ENCODE measurements at places on chromosomes 4 and X. TPM values are rescaled to one million over a fixed set of nuclear protein-coding genes. Genes with fewer than 3 reads are reported as not detected.

Gene MFAP3L
- polyA plus RNA-seq, result 2.9 TPM

Gene EGF
- polyA plus RNA-seq, result 0.11 TPM

DNA sequence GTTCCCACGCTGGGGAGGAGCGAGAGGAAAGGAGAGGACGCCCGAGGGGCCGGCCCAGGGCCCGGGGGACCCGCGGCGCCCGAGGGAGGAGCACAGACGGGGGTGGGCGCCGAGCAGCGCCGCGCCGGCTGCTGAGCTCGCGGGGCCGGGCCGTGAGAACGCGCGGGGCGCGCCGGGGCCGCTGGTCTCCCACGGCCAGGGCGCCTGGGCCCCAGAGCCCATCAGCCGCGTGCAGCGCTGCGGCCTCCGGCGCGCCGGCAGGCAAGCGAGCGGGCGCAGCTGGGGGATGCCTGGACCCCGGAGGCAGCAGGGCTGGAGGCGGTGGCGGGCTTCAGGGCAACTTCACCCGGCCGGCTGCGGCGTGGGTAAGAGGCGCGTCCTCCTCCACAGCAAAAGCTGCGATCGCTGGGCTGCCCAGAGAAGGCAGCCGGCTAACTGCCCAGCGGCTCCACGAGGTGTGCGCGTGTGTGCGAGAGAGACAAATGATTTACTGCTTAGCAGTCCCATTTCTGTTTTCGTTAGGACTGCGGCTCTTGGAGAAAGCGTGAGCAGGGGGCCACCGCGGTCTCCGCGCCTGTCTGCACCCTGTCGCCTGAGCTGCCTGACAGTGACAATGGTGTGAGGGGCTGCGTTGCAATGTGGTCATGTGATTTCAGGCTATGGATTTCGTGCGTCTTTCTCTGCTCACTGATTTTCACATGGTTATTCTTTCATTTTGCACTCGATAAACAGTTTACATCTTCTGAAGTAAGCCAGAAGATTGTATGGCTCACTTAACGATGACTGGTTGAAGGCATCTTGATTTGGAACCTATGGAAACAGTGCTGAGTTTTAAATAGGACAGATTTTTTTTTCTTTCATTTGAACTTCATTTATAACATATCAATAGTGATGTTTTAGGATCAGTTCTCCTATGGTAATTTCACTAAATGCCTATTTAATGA, 1.2 kb downstream of the GUCY1A1 start:
- H3K27me3 ChIP-seq, result peaks cover 3% of the 10 kb centered on the region
- H3K4me3 ChIP-seq, result peak overlapping the region; percentile 94
- H3K27ac ChIP-seq, result peak overlapping the region; percentile 85
- no peaks in the 10 kb centered on the region for H3K36me3 ChIP-seq
- DNase-seq, result peak; percentile 62
- H3K4me1 ChIP-seq, result peaks cover 16% of the 10 kb centered on the region

DNA sequence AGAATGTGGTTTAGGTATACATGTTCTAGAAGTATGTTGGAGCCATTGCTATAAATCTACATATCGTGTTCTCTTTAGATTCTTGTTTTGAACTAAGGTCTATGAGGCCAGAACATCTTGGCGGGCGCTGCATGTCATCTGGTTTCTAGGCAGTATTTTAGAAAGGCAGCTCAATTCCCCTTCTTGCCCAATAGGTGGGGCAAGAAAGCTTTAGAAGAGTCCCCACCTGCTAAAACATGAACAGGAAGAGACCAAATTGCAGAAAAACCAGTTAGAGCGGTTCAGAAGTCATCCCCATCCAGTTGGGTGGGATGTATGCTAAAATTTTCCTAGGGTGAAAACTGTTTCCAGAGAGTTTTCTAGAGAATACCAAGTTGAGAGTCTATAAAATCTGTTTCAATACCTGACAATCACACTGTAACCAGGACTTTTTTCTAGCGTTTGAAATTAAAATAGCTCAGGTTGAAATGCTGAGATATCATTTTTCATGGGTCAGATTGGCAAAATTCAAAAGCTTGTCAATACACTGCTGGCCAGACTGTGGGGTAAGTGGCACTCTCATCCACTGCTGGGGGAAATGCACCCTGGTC, 17.5 kb upstream of the SH3KBP1 start:
- H3K27me3 ChIP-seq, result peaks cover 2% of the 10 kb centered on the region
- H3K36me3 ChIP-seq, result no peaks in the 10 kb centered on the region
- H3K4me1 ChIP-seq, result peaks cover 8% of the 10 kb centered on the region
- H3K4me3 ChIP-seq, result no peak overlapping the region

Gene ANKRD37
- polyA plus RNA-seq, result 8.4 TPM

DNA sequence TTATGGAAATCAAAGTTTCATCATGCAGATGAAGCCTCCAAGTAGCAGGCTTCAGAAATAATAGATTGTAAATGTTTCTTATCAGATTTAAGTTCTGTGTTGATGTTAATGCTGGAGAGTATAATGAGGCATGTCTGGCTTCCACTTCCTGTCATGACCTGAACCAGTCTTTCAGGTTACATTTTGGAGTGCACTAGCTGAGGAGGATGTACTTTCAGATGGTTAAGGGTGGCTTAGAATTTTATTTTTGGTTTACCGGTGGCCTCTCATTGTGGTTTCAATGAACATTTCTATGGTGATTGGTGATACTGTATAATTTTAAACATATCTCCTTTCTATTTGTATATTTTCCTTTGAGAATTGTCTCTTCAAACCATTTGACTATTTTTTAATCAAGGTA, 890.4 kb downstream of the SH3BGRL start:
- no peak for DNase-seq
- no peak overlapping the region for H3K27ac ChIP-seq
- H3K4me1 ChIP-seq, result no peaks in the 10 kb centered on the region
- H3K27me3 ChIP-seq, result peaks cover 12% of the 10 kb centered on the region

Measured in immature natural killer cell (primary cell).